Stimulated activated CD4-positive, alpha-beta T cell treated with anti-CD3 and anti-CD28 coated beads, TNF-alpha, amount 100 ng/mL, for 1 hour (primary cell): ENCODE measurements at places on chromosomes 12 and 14.
A peak's percentile ranks its signal among the peaks of the same experiment; 100 is the strongest.

DNA sequence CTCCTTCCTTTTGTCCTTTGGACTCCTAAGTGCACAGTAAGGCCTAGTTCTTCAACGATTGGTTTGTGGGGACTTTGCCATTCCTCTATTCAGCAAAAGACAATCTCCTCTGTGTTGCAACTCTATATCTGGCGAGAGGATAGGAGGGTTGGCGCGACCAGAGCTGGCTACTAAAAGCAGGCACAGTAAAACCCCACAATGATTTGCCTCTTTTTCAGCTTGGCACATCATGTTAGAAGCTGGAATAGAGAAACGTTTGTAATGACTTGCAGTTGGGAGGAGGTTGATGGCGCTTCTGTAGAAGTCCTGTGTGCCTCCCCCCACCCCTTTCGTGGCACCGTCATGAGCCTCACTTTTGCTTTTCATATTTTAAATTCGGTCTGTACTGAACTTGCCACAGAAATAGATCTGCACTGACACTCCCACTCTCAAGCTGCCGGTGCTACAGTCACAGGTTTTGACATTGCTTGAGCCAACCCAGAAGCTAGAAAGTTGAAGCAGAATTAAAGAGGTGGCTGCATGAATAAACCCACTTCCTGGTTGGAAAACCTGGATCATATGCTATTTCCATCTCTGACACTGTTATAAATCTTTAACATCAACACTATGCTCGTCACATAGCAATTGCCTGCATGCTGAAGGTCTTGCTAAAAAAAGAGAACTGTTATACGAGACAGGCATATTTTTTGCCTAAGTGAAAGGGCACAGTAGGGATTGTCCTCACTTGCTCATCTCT, 315.3 kb upstream of the PRICKLE1 start:
- DNase-seq = no peak

DNA sequence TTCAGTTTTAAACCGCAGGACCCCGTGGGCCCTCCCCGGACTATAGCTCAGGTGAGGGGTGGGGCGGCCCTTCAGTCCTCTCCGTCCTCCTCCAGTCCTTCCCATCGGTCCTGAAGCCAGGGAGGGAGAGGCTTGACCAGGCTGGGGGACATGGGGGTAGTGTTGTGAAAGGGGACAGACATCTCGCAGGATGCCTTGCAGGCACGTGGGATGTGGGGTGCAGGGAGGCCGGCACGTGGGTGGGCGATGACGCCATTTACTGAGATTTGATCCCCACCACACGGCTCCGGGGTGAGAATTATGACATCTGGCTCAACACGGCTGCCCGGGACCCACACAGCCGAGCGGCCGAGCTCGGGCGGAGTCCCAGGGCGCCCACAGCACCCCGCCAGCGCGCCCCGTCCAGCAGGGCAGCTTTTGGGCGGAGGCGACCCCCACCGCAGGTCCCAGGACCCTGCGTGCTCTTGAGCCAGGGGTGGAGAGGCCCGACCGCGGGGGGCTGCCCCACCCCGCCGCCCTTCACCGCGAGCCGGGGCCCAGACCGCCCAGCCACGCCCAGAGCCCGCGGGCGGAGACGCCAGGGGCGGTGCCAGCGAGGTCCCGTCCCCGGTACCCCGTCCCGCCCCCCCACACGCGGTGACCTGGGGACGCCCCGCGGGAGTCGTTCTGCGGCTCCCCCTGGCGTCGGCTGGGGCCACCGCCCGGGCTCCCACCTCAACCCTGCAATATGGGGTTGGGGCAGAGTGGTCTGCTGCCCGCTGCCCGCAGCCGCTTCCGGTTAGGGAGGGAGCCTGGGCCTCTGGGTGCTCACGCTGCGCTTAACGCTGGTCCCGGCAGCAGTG, 3.3 kb upstream of the EXOC3L4 start:
- DNase-seq = peak; percentile 68

DNA sequence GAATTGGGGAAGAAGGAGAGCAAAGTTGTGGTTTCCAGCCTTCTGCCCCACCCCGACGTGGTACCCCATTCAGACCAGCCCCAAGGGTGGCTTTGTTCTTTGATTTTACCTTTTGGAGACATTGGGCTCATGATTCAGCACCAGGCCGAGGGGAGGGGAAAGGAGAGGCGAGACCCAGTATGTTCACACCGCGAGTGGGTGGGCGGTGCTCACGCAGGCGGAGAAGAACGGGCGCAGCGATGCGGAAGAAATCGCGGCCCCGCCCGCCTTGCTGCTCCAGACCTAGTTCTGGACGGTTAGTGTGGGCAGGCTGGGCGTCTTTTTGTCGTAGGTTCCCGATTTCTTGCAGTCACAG, 963 bp downstream of the ATL1 start:
- no peak for DNase-seq

GRCh38 chr12:23669691-23670090, 279.8 kb downstream of the SOX5 start:
- DNase-seq = no peak

DNA sequence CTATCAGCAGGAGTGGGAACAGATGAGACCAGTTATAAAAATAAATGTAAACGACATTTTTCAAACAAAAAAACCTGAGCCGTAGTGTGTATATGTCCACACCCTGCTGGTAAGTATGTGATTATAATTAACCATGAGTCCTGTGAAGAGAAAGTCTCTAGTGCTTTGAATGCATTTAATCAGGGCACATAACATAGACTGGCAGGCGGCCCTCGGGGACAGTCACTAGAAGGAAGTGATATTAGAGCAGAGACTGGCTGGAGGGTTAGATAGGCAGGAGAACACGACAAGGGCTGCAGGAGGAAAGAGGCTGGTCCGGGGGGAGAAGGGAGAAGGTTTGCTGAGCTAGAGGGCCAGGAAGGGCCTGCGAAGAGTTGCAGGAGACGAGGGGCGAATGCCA, 23.8 kb upstream of the ELK3 start:
- no peak for DNase-seq

- no peak for DNase-seq
Observed at GRCh38 chr14:70822530-70823185, 13.3 kb upstream of the MAP3K9 start.

- no peak for DNase-seq
Observed at GRCh38 chr12:31008961-31009840, 64.5 kb upstream of the DDX11 start.

- no peak for DNase-seq
Observed at GRCh38 chr12:26524862-26525465, 308.0 kb downstream of the ITPR2 start.

GRCh38 chr12:51589060-51589459, 2.0 kb upstream of the SCN8A start:
- DNase-seq = no peak

- no peak for DNase-seq
Observed at GRCh38 chr12:4870423-4870822, 39.3 kb upstream of the KCNA1 start.

DNA sequence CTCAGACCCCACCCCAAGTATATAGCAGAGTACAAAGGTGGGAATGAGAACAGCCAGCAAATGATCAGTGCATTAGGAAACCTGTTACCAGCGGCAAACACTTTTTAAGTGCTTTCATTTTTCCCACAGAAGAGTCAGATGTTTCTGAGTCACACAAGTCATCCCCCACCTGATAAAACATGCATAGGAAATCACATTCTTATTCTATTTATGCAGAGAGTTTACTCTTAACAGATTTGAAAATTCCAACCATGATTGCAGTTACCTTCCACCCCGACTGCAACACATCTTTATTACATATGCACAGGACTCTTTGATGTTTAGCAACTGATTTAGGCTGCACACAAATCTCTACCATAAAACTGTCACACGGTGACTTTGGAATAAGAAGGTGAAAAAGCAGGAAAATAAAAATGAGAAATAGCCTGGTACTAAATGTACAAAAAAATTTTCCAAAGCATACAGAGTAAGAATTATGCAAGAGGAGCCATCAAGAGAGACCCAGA, 236.4 kb downstream of the PAWR start:
- no peak for DNase-seq

- no peak for DNase-seq
Observed at GRCh38 chr12:123031171-123031845, 50.8 kb downstream of the ARL6IP4 start.

- no peak for DNase-seq
Observed at GRCh38 chr14:32254952-32255679, 52.0 kb upstream of the RNU6-8 start.

- no peak for DNase-seq
Observed at GRCh38 chr12:46461907-46462640, 89.5 kb upstream of the SLC38A2 start.

GRCh38 chr14:71725922-71726579, 206.2 kb upstream of the RGS6 start:
- DNase-seq = no peak
